ENCODE measurements at places on chromosomes 5 and 9. TPM values are rescaled to one million over a fixed set of nuclear protein-coding genes. Genes with fewer than 3 reads are reported as not detected.

DNA sequence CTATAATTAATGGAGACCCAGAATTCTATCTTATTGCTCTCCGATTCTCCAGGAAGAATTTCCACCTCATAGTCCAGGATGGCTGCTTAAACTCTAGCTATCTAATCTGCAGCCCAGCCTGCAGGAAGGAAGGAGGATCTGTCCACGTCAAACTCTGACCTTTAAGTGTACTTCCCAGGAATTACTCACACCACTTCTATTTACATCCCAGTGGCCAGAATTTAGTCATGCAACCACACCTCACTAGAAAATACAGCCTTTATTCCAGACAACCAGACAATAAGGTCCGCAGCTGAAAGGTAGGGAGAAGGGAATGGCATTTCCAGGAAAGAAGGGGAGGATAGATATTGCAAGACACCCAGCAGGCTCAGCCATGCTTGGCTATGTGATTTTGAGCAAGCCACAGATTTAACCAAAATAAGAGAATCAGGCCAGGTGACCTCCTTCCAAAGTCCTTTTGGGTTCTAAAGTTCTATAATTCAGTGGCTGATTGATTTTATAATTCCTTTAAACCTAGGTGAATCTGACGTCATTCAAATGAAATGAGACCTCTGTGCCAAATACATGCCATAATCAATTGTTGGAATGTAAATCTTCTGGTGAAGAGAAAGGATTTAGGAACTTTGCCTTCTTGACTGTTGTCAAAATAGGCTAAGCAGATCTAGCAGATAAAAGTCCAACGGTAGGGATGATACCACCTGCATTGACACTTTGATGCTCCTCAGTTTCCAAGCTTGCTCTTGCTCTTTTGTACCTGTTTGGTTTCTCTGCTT, 3.7 kb upstream of the DENND1A start:
- DNase-seq = peak; percentile 80

- no peak for DNase-seq
Observed at GRCh38 chr9:76796296-76796695, 32.1 kb downstream of the PCA3 start.

DNA sequence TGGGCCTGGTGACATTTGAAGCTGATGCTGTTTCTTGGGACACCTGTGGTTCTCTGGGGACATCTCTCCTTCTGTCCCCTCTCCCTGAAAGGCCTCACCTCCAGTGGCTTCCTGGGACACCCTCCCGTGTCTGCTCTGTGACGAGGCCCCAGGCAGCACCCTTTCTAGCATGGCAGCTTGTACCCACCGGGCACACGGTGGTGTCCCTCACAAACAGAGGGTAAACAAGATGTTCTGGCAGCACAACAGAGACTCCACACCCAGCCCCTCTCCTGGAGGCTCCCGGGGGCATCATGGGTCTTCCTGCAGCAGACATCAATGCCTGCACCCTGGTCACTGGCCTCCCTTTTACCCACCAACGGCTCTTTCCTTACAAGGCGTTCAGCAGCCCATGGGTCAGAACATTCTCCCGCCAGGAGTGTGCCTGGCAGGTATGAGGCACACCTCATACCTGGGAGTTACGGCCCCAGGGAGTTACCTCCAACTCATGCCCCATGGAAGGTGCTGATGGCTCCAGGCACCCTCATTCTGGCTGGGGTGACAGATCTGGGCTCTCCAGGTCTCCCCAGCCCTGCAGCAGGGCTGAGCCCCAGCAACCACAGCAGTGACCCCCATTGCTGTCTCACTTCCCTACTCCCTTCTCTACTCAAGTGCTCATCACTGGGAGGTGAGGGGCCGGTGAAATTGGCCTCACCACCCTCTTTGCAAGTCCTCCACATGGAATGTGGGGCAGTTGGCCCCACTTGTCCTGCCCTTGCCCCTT, 51.1 kb downstream of the BARX1 start:
- no peak for DNase-seq

GRCh38 chr5:159097784-159098602, 1.7 kb downstream of the EBF1 start:
- DNase-seq = peak; percentile 27

GRCh38 chr5:181281077-181281983, 20.4 kb upstream of the TRIM52 start:
- no peak for DNase-seq

GRCh38 chr5:163893281-163893680, 387.9 kb downstream of the MAT2B start:
- DNase-seq = peak; percentile 42

- DNase-seq = no peak
Observed at GRCh38 chr5:147484708-147485020, 25.2 kb downstream of the DPYSL3 start.

- DNase-seq = no peak
Observed at GRCh38 chr9:2789355-2789754, 54.5 kb downstream of the PUM3 start.

- DNase-seq = no peak
Observed at GRCh38 chr5:178123094-178123965, 7.5 kb upstream of the RMND5B start.

DNA sequence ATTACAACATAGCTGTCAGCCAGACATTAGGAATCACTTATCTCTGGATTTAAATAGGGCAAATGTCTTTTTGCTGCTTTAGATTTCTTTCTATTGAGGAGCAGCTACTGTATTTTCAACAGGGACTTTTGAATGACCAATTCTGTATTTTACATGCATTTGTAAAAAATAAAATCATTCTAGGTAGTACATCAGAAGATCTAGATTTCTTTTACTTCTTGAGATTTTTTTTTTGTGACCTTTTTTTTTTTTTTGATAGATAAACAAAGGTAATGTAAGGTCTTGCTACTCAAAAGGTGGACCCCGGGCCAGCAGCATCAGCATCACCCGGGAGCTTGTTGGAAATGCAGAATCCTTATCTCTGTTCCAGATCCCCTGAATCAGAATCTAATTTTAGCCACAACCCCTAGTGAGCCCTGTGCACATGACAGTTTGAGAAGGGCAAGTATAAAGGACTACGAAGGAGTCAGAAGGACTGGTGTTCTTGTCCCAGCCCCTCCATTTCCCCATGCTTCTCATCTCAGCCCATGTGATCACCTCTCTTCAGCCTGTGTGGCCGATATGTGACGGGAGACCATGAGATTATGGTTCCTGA, 37.7 kb upstream of the CKMT2 start:
- DNase-seq = peak; percentile 12

DNA sequence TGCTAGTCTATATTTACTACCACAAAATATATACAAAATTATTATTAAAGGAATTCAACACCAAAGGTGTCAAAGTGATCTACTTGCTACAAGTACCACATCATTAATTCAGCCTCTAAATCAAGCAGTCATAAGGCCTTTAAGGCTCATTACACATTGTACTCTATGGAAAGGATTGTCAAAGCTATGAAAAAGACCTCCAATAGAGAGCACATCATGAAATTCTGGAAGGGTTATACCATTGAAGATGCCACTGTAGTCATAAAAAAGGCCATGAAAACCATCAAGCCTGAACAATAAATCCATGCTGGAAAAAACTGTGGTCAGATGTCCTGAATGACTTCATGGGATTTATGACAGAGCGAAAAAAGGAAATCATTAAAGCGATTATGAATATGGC, 708.0 kb upstream of the FAM174A start:
- no peak for DNase-seq

DNA sequence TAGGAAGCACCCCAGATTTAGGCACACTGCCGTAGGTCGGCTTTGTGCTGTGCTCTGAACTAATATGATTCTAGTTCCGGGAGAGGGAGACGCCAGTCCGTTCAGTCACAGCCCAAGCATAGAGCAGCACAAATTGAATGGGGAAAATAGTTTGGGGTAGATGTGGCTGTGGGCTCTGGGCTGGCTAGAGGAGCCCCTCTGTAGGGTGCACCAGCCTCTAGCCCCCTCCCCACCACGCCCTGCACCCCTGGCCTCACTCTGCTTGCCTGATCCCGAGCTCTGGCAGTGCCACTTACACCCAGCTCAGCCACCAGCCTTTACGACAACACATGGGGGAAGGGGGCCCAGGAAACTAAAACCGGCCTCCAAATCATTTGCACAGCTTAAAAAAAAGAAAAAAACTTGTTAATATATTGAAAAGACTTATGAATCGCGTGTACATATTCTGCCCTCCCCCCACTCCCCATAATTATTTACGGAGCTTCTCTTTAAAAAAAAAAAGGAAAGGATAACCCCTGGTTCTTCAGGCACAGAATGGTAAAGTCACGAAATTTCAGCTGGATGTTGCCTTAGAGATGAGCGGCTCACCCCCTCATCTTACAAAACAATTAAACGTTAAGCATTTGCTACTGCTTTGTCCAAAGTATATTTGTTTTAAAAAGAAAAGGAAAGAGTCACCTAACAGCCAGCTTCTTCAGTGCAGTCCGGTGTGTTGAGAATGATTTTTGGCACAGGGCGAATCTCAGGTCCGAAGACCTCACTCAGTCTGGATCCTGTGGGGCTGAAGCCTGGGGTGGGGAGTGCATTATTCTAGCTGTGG, 3.5 kb downstream of the LMX1B start:
- no peak for DNase-seq

- peak; percentile 64 for DNase-seq
Observed at GRCh38 chr5:143014017-143014651, 244.0 kb downstream of the ARHGAP26 start.

- no peak for DNase-seq
Observed at GRCh38 chr5:136108766-136109165, 23.9 kb upstream of the SMAD5 start.

GRCh38 chr9:18638371-18639249, 164.7 kb downstream of the ADAMTSL1 start:
- DNase-seq = peak; percentile 42

DNA sequence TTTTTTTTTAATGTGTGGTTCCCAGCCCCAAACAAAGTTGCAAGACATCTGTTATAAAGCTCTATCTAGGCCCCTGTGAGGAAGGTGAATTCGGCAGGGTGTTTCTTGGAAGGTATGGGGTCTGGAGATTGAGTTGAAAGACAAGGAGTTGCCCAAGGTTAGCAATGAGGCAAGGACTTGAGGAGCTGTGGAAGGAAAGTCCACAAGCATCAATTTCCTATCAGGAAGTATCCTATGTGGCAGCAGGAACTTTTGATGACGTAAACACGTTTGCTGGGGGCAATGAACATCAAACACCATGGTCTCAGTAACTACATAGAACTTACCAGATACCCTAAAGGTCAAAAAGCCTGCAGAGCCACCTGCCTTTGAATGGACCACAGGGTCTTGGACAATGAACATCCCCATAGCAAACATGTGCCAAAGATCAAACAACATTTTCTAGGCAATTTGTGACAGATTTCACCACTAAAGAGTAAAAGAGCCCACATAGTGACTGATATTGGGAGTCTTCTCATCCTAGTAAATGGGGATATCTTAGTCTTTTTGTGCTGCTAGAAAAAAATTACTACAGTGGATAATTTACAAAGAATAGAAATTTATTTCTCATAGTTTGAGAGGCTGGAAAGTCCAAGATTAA, 145.1 kb downstream of the GCNT1 start:
- no peak for DNase-seq

- peak; percentile 56 for DNase-seq
Observed at GRCh38 chr9:106864373-106865143, 1.6 kb downstream of the ZNF462 start.

- peak; percentile 87 for DNase-seq
Observed at GRCh38 chr9:92538541-92538940, 2.8 kb upstream of the ECM2 start.

DNA sequence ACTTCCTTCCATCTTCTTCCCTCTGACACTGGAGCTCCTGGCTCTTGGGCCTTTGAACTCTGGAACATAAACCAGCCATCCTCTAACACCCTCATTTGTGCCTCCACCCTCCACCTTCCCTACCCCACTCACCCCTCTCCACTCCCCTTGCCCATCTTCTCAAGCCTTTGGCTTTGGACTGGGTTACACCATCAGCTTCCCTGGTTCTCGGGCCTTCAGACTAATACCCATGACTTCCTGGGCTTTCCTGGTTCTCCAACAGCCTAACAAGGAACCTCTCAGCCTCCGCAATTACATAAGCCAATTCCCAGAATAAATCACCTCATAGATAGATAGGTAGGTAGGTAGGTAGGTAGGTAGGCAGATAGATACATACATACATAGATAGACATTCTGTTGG, 67.1 kb downstream of the FREM1 start:
- DNase-seq = no peak

DNA sequence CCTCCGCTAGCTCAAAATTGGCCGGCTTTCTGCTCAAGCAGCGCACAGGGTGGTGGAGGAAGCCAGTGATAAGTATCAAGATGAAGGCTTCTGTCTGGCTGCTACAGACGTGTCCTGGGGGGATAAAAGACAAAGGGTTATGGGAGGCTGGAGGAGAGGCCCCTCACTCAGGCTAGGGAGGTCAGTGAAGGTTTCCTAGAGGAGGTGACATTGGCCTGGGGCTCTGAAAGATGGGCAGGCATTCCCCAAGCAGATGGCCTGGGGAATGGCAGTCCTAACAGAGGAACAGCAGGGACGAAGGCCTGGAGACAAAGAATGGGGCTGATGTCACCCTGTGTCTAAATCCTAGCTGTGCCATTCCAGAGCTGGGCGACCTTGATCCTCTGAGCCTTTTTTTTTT, 32.3 kb downstream of the OLFML2A start:
- no peak for DNase-seq

DNA sequence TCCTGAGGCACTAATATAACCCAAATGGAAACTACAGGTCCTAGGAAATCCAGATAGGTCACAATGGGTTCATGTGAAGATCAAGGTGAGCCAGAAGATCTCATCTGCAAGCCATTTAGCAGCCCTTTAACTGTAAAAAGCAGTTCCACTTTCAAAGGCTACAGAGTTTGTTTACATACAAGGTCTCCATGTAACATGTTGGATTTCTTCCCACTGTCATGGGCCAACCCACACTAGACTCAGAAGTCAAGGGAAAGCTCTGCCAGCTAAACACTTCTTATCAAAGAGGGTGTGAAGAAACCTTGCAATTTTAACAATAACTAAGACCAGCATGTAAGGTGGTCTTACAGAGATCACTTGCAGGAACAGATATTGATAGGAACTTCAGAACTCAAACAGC, 3.8 kb upstream of the CTNNAL1 start:
- no peak for DNase-seq

- no peak for DNase-seq
Observed at GRCh38 chr5:78893940-78894677, 91.0 kb downstream of the ARSB start.

DNA sequence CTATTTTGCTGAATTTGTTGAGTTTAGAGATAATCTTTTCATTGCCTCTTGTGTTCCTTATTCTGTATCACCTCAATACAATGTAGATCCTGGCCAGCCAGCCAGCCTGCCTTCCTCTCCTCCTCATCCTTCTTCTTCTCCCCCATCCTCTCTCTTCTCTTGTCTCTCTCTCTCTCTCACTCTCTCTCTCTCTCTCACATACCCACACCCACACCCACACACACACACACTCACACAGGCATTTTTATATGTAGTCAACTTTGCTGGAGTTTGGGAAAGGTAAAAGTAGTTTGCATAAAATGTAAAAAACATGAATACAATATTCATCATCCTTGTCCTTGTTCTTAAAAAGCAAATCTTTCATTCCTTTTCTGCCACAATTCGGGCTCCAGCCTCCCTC, 60.5 kb downstream of the ZFAND5 start:
- no peak for DNase-seq

Gene NOTCH1
- total RNA-seq = 34.1 TPM

Gene IL5
- total RNA-seq = not detected

Gene GABRA1
- 0.41 TPM for total RNA-seq

Gene GLIPR2
- total RNA-seq = 150 TPM

Gene GCNT4
- 9.0 TPM for total RNA-seq

Gene STK32A
- total RNA-seq = 0.25 TPM

Gene URM1
- total RNA-seq = 51.6 TPM

Gene NUTM2F
- total RNA-seq = not detected

Gene ATP6V1G1
- 181 TPM for total RNA-seq

Gene HAPLN1
- total RNA-seq = 45.0 TPM

Measured in astrocyte (in vitro differentiated cells and primary cell).